ENCODE measurements at places on chromosomes 3 and 15.

DNA sequence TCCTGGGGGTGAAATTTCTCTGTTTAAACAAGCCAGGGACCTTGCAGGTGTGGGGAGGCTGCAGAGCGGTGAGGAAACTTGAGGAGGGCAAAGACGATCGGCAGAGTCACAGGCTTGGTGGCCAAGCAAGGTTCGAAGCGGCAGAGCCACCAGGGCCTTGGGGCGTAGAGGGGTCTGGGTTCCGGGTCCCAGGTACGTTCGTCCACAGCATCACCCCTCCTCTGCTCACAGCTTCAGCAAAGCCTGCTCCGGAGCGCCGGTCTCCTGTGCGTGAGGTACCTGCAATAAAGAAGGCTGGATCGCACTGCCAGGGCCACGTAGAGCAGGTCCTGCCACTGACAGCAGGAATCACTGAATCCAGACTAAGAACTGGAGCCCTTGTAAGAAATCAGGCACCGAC is 66.8 kb upstream of the PCSK6 start:
- no peak for DNase-seq

GRCh38 chr15:58329781-58330671 is 101.8 kb upstream of the LIPC start:
- DNase-seq = no peak

DNA sequence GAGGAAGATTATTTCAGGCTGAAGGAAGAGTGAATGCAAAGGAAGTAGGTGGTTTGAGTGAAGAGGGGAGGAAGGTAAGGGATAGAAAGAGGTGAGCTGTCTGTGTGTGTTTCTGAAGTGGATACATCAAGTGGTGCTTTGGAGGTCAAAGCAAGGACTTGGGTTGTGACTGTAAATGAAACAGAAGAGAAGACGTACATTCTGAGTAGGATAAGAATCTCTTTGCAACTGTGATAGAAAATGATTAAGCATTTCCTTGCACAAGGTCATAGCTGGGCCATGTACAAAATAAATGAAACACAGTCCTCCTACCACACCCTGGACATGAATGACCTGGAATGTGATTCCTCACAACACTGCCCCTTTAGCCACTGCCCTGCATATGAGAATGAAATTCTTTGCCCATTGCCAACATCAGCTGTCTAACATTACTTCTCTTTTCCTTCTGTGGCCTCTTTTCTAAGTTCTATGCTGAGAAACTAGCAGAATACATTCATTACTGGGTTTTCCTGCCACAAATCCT is 28.3 kb upstream of the MINDY4B start:
- DNase-seq = no peak

- DNase-seq = no peak
Observed at GRCh38 chr3:156751461-156752025, 74.6 kb upstream of the LEKR1 start.

DNA sequence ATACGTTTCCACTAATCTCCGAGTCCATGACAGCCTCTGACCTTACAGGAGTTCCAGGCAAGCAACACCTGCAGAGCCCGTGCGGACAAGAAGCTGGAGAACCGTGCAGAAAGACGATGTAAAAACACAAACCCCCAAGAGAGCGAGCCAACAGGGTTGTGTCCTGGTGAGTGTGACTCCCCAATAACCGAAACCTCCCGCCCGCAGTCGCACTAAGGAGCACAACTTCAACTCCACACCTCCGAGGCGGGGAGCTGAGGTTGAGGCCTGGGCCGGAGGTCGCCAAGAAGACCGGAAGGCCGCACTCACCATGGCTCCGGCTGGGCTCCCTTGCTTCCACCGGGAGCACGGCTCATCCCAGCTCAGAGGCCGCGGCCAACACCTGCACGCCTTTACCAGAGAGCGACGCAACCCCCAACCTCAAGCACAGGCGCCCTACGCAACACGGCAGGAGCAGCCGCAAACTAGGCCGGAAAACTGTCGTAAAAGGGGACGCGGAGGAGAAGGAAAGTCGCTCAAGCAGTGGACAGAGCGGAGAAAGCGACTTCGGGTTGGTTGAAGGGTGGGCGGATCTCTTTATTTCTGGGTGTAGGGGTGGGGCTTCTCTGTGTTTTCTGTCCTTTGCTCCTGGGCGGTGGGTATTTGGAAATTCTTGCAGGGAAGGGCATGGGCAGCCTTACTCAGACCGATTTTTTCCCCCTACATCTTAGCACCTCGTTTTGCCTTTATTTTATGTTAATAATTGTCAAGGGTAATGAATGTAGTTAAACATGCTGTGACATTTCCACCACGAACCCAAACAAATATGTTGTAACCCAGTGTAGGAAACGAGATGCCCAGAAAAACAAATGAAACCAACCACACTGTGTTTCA is at the start of gene DNAJC19:
DNAJC19 (minus strand) TSS at position 446 of the 873 bp plus-strand sequence; CDS start at position 312, 134 bp downstream.
- DNase-seq = peak; percentile 48

DNA sequence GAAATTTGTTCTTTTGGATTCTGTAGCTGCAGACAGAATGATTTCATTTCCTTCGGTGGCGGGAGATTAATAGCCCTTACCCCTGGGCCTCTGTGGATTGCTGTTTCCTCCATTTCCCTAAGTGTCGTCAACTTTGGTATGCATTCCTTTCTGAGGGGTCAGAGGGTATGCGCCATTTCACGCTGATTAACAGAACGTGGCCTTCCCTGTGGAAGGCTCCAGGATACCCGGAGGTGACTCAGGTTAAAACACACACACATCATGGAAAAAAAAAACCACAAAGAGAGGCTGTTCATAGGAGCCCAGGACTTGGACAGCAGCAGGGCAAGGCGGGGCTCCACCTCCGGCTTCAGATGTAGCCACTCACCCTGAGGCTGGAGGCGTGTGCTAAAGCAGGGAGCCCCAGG is 51.9 kb downstream of the EPHB1 start:
- DNase-seq = no peak

- DNase-seq = no peak
Observed at GRCh38 chr15:40847223-40847961, 3.5 kb downstream of the SPINT1 start.

GRCh38 chr3:185328324-185329004 is 34.5 kb upstream of the MAP3K13 start:
- no peak for DNase-seq

DNA sequence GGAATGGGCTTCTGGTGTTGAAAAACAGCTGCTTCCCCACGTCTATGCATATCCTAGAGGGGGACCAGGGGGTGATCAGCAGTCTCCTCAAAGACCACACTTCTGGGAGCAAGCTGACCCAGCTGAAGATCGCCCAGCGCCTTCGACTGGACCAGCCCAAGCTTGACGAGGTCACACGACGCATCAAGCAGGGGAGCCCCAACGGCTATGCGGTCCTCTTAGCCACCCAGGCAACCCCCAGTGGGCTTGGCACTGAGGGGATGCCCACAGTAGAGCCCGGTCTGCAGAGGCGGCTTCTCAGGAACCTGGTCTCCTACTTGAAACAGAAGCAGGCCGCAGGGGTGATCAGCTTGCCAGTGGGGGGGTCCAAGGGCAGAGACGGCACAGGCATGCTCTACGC is 2.5 kb downstream of the RBM15B start:
- DNase-seq = no peak

GRCh38 chr3:29565236-29565635 is 284.4 kb downstream of the RBMS3 start:
- no peak for DNase-seq

- no peak for DNase-seq
Observed at GRCh38 chr3:112117841-112118571, 15.0 kb downstream of the GCSAM start.

- no peak for DNase-seq
Observed at GRCh38 chr3:124450366-124450765, 279.9 kb upstream of the UMPS start.

DNA sequence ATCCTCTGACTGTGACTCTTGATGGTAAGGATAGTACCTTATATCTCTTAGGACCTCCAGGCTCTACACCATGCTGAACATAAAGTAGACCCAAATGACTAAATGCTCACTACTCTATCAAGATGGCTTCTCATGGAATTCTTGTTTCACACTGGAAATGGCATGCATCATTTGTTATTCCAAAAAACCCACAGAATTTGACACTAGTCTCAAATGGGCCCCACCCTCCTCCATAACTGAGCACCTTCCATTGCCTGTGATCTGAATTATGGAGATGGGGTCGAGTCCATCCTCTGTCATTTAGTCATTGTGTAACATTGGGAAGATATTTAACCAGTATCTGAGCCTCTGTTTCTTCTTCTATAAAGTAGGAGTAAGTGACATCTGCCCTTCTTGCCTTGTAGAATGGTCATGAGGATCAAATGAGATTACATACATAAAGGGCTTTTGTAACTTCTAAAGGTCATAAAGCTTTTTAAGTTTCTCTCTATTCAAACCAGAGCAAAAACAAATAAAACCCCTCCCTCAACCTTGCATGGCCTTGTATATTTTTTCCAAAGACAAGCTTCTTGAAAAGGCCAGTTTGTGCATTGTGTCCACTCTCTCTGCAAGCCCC is 57.0 kb upstream of the PTX3 start:
- DNase-seq = no peak

GRCh38 chr3:14640157-14640562 is 11.4 kb upstream of the CCDC174 start:
- no peak for DNase-seq

GRCh38 chr3:23002836-23003732 is 200.0 kb upstream of the UBE2E2 start:
- no peak for DNase-seq

- no peak for DNase-seq
Observed at GRCh38 chr3:169170456-169170855, 493.1 kb downstream of the MECOM start.

DNA sequence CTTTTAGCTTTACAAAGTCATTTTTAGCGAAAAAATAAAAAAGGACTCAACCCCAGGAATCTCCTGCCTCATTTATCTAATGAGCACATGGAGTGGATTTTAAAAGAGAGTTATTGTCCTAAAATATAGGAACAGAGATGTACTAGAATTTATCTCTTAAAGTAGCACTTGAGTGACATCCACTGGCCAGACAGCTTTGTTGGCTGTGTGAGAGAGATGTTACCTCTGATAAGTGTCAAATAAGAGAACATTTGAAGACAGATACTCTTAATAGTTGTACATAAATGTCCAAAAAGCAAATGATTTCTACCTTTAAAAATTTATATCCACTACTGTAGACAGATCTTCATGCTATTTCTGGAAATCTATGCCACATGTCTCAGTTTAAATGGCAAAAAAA is 12.3 kb upstream of the MFSD1 start:
- no peak for DNase-seq

GRCh38 chr3:98038286-98038685 is 3.2 kb upstream of the GABRR3 start:
- DNase-seq = no peak

DNA sequence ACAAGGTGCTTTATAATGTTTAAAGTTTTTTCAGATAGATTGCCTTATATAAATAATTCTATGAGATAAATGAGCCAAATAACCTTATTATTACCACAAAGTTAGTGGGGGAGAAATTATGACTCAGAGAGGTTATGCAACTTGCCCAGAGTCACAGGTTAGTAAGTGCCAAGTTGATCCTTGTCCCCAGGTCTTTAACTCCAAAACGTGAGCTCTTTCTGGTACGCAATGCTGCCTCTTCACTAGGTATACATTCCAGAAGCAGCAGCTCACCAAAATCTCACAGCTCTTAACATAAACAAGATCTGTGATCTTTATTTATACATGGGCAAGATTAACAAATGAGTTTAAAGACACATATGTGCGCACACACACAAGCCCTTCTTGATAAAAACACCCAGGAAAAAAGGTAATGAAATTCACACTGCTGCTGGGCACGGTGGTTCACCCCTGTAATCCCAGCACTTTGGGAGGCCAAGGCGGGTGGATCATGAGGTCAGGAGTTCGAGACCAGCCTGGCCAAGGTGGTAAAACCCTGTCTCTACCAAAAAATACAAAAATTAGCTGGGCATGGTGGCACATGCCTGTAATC is 59.8 kb upstream of the NR2F2 start:
- DNase-seq = no peak
